NCI-H524 treated with DMSO at 0.1 percent for 48 hours (cell line): ENCODE measurements at places on chromosomes 2 and 18.

DNA sequence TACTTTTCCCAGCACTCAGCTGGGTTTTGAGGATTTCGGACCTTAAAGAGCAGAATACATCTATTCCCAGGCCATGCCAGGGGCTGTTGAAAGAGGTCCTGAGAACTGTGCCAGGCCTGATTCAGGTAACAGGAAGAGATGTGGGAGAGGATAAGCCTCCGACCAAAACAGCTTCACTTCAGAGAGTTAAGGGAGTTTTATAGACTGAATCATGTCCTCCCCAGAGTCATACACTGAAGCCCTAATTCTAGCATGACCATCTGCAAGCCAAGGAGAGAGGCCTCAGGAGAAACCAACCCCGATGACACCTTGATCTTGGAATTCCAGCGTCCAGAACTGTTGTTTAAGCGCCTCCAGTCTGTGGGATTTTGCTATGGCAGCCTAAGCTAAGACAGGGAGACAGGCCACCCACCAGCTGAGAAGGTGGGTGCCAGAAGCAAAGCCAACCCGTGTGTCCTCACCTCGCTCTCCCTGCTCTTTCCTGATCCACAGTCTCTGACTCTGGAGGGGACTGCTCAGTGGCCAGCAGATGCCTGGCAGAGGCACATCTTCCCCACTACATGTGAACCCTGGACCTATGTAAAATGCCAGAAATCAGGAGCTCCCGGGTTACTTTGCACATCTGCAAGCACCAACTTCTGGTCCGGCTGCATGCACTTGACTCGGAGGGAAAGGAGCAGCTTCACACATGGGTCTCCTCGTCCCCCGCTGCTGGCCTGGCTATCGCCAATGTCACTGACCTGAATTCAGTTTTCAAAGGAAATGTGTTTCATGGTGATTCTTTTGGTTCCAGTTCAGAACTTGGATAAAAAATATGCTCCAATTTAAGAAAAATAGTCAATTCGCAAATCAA lies 116.8 kb upstream of the EPC2 start:
- no peak for DNase-seq

DNA sequence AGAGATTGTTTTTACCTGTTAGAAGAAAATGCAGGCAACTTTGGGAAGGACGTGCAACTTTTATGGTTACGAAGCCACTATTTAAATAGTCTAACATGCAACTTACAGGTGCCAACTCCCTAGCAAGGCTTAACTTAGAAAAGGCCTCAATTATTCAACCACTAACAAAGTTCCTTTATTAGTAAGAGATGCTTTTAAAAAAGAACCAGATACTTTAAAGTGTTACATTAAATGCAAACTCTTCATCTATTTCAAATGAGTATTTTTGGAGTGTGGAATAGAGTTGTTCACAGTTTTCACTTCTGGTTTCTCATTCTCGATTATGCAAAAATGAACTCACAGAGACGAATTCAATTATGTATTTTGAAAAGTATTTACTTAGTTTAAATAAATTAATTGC lies 51.7 kb downstream of the PELI1 start:
- DNase-seq: no peak

GRCh38 chr18:68763083-68763482 lies 34.8 kb upstream of the CCDC102B start:
- DNase-seq: no peak

DNA sequence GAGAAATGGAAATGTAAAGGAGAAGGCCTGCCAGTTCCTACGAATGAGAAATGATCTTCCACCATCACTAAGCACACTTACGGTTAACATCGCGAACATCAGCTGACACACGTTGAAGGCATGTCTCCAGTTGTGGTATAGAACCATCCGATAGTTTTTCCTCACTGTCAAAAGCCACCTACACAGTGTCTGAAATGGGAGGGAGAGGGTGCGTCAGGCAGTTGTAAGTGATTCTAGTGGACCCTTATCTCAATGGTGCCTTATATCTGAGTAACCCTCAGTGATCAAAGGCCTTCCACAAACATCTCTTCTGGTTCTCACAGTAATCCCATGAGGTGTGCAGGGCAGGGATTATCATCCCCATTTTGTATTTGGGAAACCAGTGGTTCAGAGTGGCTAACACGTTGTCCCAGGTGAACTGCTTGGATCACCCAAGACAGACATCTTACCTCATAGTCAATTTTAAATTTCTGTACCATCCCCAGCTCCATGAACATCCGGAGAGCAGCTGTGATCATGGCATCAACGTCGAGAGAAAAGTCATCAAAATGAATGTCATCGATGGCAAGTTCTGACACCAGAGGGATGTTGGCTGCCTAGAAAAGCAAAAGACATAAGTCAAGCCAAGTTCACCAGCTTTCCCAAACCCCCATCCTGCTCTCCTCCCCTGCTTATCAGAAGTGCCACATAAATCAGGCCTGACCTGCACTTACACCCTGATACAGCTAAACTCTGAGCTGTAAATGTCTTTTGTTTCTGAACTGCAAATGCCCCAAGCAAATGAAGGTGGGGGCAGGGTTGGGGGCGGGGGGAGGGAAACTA lies 335.2 kb downstream of the AGPS start:
- DNase-seq: no peak

DNA sequence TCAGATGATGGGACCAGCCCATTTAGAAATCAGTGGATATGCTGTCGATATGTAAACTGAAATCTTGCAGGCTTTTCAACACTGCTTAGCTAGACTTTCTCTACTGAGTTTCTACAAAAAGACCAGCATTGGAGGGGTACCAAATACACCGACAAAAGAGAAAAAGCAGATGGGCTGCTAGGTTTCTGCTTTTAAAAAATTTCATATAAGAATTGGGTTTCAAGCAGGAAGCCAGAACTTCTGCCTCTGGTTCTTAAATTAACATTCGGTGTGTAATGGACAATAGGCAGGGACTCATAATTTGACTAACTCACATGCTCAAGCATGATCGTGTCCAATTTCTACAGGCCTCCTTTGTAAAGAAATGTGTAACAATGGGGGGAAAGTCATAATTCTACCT lies 3.1 kb downstream of the ARL4C start:
- DNase-seq: no peak

DNA sequence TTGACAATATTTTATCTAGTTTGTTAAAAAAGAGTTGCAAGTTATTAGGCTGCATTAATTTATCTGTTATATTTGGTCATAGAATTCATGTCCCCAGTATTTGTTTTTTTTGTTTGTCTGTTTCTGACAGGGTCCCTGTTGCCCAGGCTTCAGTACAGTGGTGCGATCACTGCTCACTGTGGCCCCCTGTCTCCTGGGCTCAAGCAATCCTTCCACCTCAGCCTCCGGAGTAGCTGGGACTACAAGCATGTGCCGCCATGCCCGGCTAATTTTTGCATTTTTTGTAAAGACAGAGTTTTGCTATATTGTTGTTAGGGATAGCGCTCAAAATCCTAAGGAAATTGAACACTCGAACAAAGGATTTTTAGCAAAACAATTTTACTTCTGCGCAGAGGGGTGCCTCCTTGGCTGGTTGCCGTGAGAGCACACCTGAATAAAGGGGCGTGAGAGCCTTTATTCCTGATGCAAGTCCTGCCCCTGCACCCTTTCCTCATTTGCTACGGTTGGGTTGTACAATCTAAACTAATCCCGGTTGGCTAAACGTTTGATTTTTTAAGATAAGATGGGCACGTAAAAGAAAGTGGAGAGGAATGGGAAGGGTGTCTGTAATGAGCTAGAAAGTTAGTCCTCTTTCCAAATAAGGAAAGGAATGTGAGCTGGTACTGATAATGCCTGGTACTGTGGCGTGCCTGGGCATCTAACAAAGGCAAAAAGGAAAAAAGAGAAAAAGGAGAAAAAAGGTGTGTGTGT lies 65.5 kb downstream of the COMMD1 start:
- no peak for DNase-seq

GRCh38 chr2:63343397-63344109 lies 244.7 kb downstream of the WDPCP start:
- DNase-seq: no peak
